ENCODE measurements at places on chromosomes 7 and 10.

DNA sequence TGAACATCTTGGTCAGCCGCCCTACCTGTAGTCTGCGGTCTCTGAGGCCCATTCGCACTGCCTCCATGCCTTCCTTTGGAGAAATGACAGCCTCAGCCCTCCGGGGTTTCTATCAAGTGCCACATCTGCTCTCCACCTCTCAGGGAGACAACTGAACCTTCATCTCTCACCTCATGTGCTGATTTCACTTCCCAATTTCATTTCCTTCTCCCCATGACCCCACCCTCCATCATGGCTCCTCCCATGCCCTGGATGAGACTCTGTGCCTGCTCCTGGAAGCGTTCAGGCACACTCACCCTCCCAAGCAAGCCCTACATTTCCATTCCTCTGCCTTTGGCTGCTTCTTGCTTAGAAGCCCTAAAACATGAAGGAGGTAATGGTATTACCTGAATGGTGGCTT is 7.8 kb upstream of the SCD start:
- no peak for DNase-seq

DNA sequence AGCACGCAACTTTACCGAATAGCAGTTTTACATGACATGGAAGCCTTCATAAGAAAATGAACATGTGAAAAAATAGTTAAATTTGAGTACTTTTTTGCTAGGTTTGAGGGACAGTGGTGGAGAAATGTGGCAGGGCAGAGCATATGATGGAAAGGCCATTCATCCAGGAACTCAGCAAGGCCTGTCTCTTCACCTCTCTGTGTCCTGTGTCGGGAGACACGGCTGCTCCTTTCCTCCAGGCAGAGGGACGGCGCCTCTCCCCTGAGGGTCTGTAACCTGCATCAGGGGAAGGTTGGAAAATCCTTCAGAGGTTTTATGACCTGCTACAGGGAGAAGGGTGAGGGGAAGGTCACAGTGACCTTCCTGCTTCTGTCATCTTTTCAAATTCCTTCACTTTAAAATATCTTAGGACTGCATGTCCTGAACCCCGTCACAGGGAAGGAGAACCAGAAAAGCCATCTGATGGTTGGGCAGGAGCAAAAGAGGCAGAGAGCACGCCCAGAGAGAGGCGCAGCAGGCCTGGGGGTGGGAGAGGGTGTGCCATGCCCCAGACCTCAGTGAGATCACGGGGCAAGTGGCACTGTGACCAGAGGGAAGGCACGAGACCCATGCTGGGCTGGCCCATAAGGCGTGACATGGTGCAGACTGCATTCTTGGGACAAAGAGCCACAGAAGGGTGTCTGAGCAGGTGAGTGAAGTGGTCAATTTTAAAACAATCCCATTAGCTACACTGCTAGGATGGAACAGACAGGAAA is 44.0 kb downstream of the GSDME start:
- no peak for DNase-seq

DNA sequence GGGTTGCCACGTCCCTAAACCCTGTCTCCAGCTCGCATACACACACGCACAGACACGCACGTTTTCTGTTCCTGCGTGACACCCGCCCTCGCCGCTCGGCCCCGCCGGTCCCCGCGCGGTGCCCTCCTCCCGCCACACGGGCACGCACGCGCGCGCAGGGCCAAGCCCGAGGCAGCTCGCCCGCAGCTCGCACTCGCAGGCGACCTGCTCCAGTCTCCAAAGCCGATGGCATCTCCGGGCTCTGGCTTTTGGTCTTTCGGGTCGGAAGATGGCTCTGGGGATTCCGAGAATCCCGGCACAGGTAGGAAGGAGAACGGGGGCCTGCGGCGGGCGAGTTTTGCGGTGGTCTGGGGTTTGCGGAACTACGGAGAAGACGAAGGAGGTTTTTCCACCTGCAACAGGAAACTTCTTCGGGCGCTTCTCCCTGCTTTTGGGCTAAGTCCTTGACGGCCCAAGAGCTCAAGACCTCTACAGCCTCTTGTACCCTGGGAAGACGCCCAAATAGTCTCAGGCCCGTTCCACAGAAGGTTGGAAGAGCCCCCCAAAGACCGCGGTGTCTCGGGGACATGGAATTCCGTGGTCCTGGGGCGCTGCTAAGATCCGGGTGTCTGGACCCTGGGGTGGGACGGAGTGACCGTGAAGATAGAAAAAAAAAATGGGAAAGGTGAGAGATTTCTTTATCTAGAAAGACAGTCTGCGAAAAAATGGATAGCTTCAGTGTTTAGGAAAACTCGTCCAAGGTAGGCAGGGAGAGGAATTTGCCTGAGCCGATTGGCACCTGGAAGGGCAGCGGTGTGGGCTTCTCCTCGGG is at the start of gene GAD2:
Gene GAD2 (plus strand): TSS at position 190 of the 811 bp plus-strand sequence. CDS start 36 bp downstream, at position 226.
- DNase-seq, result no peak

DNA sequence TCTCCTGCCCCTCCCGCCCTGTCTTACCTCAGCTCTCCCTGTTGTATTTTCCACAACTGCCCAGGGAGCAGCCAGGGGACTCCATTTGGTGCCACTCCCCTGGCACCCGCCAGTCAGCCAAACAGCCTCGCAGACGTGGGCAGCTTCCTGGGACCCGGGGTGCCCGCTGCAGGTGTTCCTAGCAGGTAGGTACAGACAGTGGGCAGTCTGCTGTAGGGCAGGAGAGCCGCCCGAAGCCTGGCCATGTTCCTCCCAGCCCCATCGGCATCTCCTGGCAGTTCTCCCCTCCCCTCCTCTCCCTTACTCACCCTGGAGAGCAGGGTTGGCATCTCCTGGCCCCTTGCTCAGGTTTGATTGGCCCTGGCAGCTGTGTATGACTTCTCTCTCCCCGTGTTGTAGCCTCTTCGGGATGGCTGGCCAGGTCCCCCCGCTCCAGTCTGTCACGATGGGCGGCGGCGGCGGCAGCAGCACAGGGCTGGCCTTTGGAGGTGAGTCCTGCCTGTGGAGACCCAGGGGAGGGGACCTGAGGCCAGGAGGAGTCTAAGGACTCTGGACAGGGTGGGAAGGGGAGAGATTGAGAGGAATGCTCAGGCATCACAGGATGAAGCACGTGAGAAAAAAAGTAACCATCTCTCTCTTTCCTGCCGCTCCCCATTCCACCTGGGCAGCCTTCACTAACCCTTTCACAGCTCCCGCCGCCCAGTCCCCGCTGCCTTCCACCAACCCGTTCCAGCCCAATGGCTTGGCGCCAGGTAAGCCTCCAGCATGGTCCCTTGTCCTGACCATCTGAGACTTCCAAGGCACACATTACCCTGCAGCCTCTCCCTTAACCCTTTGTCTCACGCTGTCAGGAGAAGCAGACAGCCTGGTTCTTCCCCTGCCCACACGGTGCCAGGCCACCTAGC is 11.3 kb downstream of the SAP25 start:
- DNase-seq, result no peak

- DNase-seq, result no peak
Observed at GRCh38 chr7:34060196-34060947, 155.0 kb downstream of the BMPER start.

DNA sequence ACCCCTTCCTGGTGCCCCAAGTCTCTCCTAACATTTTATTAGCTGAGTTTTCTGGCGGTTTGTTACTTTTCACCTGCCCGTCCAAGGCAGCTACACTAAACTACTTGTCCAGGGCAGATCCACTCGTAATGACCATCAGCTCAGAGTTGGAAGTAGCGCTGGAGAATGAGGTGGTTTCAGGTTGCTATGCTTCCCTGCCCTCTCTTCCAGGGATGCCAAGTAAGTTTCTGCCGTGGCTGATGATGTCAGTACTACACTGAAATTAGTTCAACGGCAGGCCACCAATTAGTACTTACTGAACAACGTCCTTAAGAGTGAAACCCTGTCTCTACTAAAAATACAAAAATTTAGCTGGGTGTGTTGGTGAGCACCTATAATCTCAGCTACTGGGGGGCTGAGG is 55.2 kb downstream of the DIP2C start:
- DNase-seq, result no peak

DNA sequence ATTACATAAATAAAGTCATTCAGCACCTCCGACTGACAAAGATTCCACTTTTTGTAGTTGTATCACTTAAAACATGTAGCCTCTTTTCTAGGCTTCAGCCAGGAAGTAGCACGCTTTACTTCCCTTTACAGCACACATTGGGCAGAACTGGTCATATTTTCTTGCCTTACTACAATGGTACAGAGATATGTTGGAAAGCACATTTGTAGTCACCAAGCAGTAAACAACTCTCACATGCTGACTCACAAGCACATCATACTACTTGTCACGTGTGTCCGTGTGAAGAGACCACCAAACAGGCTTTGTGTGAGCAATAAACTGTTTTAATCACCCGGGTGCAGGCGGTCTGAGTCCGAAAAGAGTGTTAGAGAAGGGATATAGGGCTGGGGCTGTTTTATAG is 1071.8 kb downstream of the DNAJB9 start:
- no peak for DNase-seq

GRCh38 chr10:110672580-110672919 is 28.4 kb downstream of the RBM20 start:
- no peak for DNase-seq

DNA sequence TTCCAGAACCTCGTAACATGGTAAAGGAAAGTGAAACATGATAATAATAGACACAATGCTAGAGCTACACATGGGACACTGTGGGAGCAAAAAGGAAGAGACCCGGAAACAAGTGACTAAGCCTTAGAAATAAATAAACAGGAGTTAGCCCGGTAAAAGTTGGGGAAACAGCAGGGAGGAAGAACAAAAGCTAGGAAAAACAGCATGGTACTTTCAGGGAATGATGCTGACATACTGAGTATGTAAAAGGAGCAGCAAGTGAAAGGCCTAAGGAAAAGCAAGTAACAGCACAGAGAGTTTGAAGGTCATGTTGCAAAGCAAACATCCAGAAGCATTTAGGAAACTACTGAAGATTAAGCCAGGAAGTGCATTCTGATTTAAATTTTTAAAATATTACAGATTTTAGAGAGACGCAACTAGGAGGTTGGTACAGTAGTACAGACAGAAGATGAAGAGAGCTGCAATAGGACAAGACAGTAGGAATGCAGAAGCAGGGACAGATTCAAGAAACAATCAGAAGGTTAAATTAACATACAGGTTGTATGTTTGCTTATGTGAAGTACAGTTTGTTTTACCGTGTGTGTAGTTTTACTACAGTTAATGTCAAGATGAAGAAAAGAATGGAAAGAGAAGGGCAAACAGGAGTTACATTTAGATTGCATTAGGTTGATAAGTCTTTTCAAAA is 63.7 kb downstream of the ARHGAP12 start:
- DNase-seq, result no peak

- DNase-seq, result no peak
Observed at GRCh38 chr7:1644341-1645070, 25.6 kb upstream of the ELFN1 start.

DNA sequence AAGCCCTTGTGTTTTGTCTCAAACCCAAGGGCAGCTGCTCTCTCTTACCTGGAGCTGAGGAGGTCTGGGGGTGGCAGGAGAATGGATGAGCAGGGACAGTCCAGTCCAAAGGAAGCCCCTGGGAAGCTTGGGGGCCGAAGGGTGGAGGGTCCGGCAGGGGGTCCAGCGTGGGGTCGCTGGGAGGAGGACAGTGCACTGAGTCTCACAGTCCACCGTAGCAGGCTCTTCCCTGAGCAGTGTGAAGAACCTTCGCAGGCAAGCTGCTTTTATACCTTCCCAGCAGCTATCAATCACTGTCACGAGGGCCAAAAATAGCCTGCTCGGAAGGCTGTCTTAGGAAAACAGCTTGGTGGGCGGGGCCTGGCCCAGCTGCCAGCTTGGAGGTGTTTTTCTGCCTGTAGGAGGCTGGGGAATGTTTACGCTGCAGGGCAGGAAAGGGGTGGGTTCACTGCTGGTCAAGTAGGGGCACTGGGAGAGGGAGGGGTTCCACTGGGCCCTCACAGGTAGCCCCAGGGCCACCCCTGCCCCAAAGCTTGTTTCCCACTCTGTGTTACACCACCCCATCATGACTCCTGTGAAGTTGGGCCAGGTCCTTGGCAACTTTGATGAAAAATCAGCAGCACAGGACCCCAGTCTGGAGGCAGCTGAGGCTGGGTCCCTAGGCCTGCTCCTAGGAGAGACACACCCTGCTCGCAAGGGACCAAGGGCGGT is at the start of gene DEPP1:
Gene DEPP1 (minus strand): TSS at position 240 of the 711 bp plus-strand sequence. CDS start 779 bp downstream, outside the sequence.
- DNase-seq, result peak; percentile 92

DNA sequence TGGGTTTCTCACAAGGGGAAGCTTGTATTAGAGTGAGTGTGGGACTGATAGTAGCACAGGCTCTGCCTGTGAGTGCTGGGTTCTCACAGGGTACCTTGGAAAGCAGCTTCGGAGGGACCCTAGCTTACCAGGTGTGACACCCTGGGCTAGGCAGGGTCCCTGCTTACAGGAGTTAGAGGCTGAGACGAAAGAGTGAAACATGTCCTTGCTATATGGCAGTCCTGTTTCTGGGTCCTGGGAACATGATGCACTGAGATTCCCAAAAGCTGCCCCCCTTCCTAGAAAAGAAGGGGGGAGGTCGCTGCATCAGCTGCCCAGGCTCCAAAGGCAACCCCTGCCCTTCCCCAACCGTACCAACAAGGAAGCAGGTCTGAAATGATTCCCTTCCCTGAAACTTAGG is 6.3 kb upstream of the ARHGAP22 start:
- no peak for DNase-seq
